ENCODE measurements at places on chromosomes 7 and 10. TPM values are rescaled to one million over a fixed set of nuclear protein-coding genes. Genes with fewer than 3 reads are reported as not detected.

RASA4B gene
- total RNA-seq = 2.2 TPM

DNA sequence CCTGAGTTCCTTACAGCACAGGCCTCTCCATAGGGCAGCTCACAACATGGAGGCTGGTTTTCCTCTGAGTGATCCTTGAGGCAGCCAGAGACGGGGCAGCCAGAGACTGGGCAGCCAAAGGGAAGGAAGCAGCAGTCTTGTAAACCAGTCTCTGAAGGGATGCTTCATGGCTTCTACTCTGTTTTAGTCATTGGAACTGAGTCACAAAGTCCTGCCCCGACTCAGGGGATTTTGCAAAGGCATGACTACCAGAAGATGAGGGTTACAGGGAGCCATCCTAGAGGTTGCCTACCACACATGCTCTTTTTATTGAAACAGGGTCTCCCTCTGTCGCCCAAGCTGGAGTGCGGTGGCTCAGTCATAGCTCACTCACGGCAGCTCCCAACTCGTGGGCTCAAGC lies 44.4 kb upstream of the COMMD3 start:
- no peak for DNase-seq

- DNase-seq = no peak
These were observed 41.6 kb downstream of the DNAJB6 start for GRCh38 chr7:157378390-157378789.

LAMB1 gene
- 127 TPM for total RNA-seq

IL6 gene
- 2.0 TPM for total RNA-seq

- no peak for DNase-seq
These were observed 199.2 kb downstream of the KIF20B start for GRCh38 chr10:89900554-89900953.

DNA sequence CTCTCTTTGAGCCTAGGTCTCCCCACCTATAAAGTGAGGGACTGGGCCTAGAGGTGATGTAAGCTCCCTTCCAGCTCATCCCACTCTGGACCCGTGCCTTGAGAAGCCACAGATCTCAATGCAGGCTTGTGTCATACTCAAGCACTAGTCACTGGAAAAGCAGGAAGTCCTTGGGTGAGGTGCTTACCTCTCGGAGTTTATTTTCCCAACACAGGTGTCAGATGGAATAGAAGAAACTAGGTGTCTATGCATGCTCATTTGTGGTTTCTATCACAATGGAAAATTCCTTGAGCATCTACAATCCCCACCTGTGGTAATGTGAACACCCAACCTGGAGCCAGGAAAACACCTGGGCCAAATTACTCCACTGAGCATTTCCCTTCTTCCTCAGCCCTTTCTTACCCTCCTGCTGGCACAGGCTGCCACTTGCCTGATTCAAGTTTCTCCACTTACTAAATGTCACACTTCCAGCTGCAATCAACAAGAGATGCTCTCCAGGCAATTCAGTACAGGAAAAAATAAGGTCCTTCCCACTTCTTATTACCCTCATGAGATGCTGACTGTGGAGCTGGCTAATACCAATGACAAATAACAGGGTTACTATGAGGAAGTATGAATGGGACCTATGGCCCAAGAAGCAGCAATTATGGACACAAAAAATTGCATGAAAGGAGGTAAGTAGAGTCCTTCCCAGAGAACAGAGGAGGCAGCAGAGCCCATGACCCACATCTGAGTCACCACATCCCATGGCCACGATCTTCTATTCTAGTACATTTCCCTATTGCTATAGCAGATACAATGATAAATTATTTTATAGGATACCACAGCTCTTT lies 13.1 kb downstream of the LSM5 start:
- no peak for DNase-seq

WNT8B gene
- total RNA-seq = not detected

DNA sequence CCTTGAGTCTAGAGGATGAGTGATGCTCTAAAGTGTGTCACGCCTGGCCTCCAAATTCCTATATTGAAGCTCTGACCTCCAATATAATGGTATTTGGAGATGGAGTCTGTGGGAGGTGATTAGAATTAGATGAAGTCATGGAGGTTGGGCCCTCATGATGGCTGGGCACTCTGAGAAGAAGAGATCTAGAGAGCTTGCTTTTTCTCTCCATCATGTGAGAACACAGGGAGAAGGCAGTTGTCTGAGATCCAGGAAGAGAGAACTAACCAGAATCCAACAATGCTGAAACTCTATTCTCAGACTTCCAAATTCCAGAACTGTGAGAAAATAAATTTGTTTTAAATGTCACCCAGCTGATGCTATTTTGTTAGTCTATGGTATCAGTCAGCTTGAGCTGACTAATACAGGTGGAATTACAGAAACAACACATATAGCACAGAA lies 15.1 kb downstream of the RNF216 start:
- DNase-seq = peak; percentile 43

GRCh38 chr10:68125772-68126171 lies 16.5 kb downstream of the MYPN start:
- no peak for DNase-seq

DNA sequence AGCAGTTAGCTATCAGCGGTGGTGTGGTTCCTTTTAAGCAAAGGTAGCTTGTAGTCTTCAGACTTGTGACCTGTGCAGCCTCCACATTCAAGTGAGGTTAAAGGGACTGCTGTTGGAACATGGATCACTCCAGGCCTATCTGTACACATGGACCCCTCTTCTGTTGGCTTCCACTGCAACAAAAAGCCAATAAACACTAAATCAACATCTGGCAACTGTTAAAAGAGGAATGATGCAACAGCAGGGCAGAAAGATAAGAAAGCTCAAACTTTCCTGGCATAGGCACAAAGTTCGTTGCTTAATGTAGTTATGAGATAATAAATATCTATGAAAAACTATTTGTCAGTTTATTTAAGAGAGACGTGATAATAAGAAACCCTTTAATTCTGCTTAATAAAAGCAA lies 4.0 kb upstream of the MINPP1 start:
- no peak for DNase-seq

GRCh38 chr7:93515144-93515543 lies 59.4 kb downstream of the CALCR start:
- DNase-seq = no peak

SH2B2 gene
- 16.5 TPM for total RNA-seq

GRCh38 chr10:24989867-24990266 lies 26.1 kb downstream of the ENKUR start:
- DNase-seq = no peak

Data from Caki2 (cell line).